BJ (cell line): ENCODE measurements at places on chromosomes 7 and 10. TPM values are rescaled to one million over a fixed set of nuclear protein-coding genes. Genes with fewer than 3 reads are reported as not detected.

DNA sequence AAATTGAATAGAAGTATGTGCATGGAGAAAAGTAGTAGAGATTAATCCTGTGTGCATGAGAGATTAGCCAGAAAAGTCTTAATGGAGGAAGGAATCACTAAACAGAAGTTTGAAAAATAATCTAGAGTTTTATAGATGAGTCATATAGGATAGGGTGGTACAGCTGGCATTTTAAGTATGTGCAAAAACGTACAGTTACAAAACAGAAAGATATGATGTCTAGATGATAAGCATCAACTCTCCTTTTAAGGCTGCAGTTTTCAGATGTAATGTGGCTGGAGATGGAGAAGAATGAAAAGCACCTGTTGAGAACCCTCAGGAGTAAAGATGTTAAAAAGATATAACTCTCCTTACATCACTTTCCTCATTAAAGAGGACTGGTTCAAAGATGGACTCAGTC, 271.3 kb downstream of the STK31 start:
- no peak for DNase-seq

GRCh38 chr7:34135924-34136323, 230.6 kb downstream of the BMPER start:
- no peak for DNase-seq

DNA sequence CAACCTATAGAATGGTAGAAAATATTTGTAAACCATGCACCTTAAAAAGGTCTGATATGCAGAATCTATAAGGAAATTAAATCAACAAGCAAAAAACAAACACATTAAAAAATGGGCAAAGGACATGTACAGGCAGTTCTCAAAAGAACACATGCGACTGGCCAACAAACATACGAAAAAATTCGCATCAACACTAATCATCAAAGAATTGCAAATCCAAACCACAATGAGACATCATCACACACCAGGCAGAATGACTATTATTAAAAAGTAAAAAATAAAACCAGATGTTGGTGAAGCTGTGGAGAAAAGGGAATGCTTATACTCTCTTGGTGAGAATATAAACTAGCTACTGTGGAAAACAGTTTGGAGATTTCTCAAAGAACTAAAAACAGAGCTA, 33.2 kb downstream of the TMEM229A start:
- no peak for DNase-seq

DNA sequence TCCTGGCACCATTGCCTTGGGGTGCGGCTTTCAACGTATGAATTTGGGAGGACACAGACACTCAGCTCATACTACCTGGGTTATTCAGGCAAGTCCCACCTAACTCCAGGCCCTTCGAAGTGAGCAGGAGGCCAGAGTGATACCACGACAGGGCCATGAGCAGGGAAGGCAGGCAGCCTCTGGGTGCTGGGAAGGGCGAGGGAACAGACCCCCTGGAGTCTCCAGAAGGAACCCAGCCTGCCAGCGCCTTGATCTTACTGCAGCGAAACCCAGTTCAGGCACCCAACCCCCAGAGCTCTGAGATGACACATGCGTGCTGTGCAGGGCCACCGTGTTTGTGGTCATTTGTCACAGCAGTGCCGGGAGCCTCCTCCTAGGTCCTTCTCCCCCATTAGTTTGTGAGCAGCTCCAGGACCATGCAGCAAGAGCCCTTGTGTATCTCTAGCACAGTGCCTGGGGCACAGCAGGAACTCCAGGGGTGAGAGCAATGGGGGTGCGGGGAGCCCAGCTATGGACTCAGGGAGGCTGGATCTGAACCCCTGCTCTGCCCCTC, 7.7 kb upstream of the INSIG1 start:
- DNase-seq, result no peak

DNA sequence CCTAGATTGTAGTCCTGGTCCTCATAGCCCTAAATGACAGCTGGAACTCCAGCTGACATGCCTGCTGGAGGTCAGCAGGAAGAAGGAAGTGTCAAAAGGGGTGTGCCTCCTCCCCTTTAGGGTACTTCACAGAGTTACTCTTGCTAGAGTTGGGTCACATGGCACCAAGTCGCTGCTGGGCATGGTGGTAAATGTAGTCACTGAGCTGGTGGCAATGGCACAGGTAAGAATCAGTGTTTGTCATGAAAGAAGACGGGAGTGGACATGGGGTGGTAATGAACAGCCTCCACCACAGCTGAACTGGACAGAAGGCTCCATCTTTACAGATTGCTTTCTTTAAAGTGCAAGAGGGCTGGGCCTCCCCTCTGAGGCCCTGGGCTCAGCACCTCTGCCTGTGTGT, 122.3 kb downstream of the ACTR3B start:
- no peak for DNase-seq

- no peak for DNase-seq
Measured at GRCh38 chr7:103944230-103944900, 45.1 kb downstream of the RELN start.

DNA sequence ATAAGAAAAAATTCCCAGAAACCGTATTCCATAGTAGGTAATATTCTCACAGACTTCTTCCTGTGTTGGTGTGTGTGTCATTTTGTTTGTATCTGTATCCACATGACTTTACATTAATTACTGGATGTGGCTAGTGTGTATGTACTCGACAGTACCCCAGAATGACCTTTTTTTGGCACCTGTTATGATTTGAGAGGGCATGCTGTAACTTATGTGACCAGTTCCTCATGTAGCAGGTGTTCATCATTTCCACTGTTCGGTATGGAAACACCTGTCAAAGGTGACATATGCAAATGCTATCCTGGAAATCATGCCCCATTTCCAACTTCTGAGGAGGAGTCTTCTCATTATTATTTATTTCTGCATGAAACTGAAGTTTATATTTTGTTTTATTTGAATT, 89.3 kb downstream of the ZMYND11 start:
- DNase-seq, result no peak

GRCh38 chr10:76769582-76769981, 868.0 kb downstream of the KCNMA1 start:
- no peak for DNase-seq

DNA sequence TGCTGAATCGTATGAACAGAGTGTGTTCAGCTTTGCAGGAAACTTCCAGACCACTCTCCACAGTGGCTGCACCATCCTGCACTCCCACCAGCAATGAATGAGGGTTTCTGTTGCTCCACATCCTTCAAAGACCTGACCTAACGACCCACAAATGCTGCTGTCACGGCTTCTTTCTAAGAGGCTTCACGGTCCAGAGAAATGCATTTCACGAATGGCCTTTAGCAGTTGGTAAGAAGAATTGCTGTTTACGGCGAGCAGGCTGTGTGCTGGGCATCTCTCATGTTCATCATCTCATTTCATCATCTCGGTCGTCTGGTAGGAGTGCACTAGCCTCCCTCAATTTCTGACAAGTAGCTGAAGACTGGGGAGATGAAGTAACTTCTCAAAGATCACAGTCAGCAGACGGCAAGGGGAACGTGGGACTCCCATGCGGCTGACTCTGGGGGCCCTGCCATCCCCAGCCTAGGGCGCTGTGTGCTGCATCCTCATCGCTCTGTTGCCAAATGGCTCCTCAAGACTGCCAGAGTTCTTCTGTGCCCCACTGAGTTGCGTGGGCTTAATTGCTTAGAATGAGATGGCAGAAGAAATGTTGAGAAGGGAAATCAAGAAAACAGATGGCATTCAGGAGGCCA, 72.9 kb downstream of the ADARB2 start:
- no peak for DNase-seq

DNA sequence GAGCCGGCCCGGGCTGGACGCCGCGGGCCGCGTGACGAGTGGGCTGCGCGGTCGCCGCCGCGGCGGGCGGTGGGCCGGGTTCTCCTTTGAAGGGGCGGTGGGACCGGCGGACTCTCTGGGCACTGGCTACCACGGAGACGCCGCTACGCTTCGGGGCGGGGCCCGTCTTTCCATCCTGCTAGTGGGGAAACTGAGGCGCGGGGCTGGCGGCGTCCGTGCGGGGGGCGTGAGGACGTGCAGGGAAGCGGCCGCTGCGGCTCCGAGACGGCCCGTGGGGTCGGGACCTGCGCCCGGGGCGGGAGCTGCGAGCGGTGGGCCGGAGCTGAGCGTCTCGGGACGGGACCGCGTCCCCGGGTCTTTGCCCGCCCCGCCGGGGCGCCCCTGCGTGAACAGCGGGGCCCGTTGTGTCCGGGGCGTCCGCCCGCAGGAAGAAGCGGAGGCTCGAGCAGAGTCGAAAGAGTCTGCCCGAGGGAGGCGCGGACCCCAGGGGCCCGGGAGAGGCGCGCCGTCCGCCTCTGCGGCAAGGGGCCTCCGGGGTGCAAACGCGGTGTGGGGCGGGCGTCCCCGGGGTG, 548 bp upstream of the BNIP3 start:
- DNase-seq, result no peak

GRCh38 chr10:660970-661596, 28.4 kb downstream of the DIP2C start:
- DNase-seq, result no peak

DNA sequence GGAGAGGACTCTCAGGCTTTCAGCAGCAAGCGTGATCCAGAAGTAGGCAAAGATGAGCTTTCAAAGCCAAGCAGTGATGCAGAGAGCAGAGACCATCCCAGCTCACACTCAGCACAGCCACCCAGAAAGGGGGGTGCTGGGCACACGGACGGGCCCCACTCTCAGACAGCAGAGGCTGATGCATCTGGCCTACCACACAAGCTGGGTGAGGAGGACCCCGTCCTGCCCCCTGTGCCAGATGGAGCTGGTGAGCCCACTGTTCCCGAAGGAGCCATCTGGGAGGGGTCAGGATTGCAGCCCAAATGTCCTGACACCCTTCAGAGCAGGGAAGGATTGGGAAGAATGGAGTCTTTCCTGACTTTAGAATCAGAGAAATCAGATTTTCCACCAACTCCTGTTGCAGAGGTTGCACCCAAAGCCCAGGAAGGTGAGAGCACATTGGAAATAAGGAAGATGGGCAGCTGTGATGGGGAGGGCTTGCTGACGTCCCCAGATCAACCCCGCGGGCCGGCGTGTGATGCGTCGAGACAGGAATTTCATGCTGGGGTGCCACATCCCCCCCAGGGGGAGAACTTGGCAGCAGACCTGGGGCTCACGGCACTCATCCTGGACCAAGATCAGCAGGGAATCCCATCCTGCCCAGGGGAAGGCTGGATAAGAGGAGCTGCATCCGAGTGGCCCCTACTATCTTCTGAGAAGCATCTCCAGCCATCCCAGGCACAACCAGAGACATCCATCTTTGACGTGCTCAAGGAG, 95.5 kb downstream of the TACC2 start:
- no peak for DNase-seq

DNA sequence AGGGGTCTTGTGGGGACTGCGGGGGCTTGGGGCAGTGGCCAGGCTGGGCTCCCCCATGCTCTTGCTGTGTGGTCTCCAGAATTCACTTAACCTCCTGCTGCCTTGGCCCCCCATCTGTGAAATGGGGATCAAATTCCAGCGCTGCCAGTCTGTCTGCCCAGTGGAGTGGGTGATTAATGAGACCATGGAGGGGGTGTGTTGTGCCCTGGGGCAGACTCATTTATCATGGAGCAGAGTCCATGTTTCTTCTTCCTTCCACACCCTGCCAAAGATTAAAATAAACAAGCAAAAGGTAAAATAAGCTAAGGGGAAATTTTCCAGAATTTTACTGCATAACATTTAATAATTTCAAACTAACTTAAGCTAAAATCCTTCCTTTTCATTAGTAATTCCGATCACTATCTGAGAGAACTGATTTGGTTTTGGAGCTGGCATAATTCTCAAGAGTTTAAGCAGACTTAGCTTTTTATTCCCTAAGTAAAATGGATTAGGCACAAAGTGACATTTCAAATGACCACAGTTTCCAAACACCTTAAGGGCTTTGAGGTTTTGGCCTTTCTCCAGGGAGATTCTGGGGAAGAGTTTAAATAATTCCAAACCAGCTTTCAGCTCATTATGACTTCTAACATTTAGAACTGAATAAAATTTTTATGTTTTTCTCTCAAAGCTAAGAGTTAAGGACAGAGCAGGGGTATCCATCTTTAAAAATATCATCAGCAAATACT, 211.9 kb downstream of the CXCL12 start:
- no peak for DNase-seq

DNA sequence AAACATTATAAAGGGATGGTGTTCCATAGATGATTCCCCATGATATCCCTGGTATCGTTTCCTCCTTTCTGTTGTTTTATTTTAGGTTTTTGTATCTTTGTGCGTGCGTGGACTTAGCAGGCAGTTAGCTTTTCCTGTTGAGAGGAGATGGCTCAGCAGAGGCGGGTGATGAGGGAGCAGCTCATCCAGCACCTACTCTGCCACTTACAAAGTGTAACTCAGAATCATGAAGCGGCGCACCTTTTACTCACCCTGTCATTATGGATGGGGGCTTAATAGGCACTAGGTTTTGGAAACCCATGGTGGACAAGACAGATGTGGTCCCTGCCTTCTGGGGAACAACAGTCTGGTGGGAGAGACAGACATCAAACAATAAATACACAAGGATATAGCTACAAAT, 17.1 kb downstream of the FAM241B start:
- no peak for DNase-seq

DNA sequence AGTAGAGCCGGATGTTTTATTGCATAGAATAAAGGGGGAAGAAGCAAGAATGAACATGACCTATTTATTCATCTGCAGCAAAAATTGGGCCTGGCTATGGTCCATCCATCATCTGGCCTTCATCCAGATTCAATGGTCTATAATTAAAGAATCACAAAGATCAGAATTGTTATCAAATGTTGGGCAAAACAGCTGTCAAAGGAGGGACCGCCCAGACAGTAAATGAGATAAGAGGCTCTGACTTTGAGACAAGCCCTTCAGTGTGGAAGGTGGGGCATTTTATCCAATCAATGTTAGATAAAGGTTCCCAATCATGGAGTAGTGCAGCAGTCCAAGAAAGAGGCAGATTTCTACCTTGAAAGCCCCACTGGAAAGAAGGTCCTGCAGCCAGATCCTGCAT, 153.5 kb downstream of the PARD3 start:
- DNase-seq, result no peak

The CCDC201 gene
- not detected in 2 replicates for polyA plus RNA-seq

The TMEM184A gene
- 0.38 and 1.3 TPM in 2 replicates for polyA plus RNA-seq

The DENND10 gene
- polyA plus RNA-seq, result 86.8 and 96.4 TPM in 2 replicates

The ZNF239 gene
- 5.1 and 5.8 TPM in 2 replicates for polyA plus RNA-seq

The MKX gene
- 68.1 and 72.9 TPM in 2 replicates for polyA plus RNA-seq

The MEIG1 gene
- 0.26 TPM in 1 of 2 replicates, not detected in the other for polyA plus RNA-seq
